ENCODE measurements at places on chromosomes 16 and 17.

GRCh38 chr17:79562931-79563210, 48.0 kb downstream of the RBFOX3 start:
- no peak for DNase-seq

GRCh38 chr17:70040336-70040735, 34.7 kb upstream of the KCNJ16 start:
- no peak for DNase-seq

- no peak for DNase-seq
These were observed 65.1 kb downstream of the EFCAB13 start for GRCh38 chr17:47388825-47389224.

- no peak for DNase-seq
These were observed 34.0 kb downstream of the PGS1 start for GRCh38 chr17:78412403-78412802.

- no peak for DNase-seq
These were observed 17.9 kb upstream of the NSMCE1 start for GRCh38 chr16:27286451-27286850.

DNA sequence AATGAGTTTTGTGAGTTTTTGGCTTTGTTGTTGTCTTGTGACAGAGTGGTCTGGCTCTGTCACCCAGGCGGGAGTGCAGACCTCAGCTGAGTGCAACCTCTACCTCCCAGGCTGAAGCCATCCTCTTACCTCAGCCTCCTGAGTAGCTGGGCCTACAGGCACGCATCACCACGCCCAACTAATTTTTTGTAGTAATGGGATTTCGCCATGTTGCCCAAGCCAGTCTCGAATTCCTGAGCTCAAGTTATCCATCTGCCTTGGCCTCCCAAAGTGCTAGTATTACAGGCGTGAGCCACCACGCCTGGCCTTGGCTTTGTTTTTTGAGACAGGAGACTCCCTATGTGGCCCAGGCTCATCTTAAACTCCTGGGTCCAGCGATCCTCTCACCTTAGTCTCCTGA, 15.1 kb downstream of the CRK start:
- no peak for DNase-seq

GRCh38 chr16:12794486-12795387, 8.9 kb downstream of the CPPED1 start:
- no peak for DNase-seq

DNA sequence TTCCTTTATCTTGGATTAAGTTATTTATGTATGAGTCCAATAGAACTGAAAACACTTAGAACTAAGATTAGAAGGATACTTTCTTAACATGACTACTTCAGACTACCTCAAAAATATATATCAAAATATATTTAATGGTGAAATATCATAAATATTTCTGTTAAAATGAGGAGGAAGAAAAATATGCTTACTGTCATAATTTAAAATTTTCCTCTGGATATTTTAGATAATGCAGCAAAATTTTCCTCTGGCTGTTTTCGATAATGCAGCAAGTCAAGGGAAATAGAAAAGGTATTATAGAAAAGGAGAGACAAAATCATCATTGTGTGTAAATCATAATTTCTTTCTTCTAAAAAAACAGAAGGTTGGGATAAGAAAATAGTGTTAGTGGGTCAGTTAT, 263.3 kb downstream of the HS3ST3A1 start:
- no peak for DNase-seq

GRCh38 chr16:324451-325334, 27.8 kb downstream of the AXIN1 start:
- peak; percentile 80 for DNase-seq

DNA sequence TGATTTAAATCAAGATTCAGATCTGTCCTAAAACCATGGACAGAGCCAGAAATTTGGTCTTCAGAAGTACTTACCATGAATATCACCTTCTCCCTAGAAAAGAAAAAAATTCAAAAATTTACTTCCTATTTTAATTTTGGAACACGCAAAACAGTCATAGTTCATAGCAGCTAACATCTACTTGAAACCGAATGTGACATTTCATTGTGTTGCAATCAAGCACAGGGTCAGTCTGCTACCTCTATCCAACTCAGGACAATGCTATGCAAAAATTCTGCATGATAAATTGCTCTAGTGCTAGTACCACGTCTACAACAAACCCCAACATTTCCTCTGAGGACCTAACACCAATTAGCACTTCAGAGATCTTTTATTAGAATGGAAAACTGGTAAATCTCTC, 7.7 kb downstream of the JPT1 start:
- no peak for DNase-seq

GRCh38 chr16:15593235-15593634, 49.7 kb downstream of the MARF1 start:
- no peak for DNase-seq

Data from large intestine (tissue), 12 donors.